ENCODE measurements at places on chromosomes 1 and 21. TPM values are rescaled to one million over a fixed set of nuclear protein-coding genes. Genes with fewer than 3 reads are reported as not detected.

- H3K4me3 ChIP-seq: no peak overlapping the region
- no peaks in the 10 kb centered on the region for H3K36me3 ChIP-seq
- H3K27me3 ChIP-seq: no peaks in the 10 kb centered on the region
- peaks cover 22% of the 10 kb centered on the region for H3K4me1 ChIP-seq
- H3K27ac ChIP-seq: no peak overlapping the region
Measured at GRCh38 chr1:150534002-150534401, 15.2 kb upstream of the ADAMTSL4 start.

GRCh38 chr1:205350691-205351141 is 6.0 kb downstream of the KLHDC8A start:
- DNase-seq: no peak
- peaks cover 7% of the 10 kb centered on the region for H3K4me1 ChIP-seq
- no peak overlapping the region for H3K4me3 ChIP-seq
- peaks cover 14% of the 10 kb centered on the region for H3K27me3 ChIP-seq
- H3K27ac ChIP-seq: peak overlapping the region; percentile 36
- H3K36me3 ChIP-seq: no peaks in the 10 kb centered on the region

- DNase-seq: peak; percentile 68
- peaks cover 57% of the 10 kb centered on the region for H3K36me3 ChIP-seq
- peaks cover 13% of the 10 kb centered on the region for H3K4me1 ChIP-seq
- no peak overlapping the region for H3K27ac ChIP-seq
- peak overlapping the region; percentile 94 for H3K4me3 ChIP-seq
- H3K27me3 ChIP-seq: no peaks in the 10 kb centered on the region
Measured at GRCh38 chr1:228101994-228102790, 933 bp downstream of the C1orf35 start.

GRCh38 chr1:55286856-55287602 is 71.9 kb upstream of the USP24 start:
- H3K4me1 ChIP-seq: no peaks in the 10 kb centered on the region
- H3K27me3 ChIP-seq: no peaks in the 10 kb centered on the region
- DNase-seq: no peak
- H3K27ac ChIP-seq: no peak overlapping the region
- no peak overlapping the region for H3K4me3 ChIP-seq
- no peaks in the 10 kb centered on the region for H3K36me3 ChIP-seq

DNA sequence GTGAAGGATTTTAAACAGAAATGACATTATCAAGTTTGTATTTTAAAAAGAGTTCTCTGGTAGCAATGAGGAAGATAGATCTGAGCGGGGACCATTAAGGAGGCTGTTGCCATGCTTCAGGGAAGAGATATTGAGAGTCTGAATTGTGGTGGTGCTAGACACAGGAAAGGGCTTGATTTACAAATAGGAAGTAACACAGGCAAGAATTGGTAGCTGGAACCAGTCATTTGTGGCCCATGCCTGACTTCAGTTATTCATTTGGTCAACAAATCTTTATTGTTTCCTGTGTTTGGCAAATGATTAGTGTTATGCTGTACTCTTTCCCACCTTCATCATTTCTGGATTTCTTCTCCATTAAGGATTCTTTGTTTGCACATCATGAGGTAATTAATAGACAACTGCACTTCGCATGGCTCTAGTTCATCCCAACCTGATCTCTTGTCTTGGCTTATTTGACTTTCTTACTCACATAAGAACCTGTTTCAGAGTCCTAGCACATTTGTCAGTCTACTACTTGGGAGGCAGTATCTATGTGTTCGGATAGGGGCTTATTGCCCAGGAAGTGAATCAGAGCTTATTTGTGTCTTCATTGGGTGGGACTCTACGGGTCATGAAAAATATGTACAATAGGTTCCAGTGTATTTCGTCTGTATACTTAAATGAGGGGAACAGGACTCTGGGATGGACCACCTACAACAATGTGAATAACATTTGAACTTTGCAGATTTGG is 32.3 kb downstream of the EEIG2 start:
- H3K36me3 ChIP-seq: peaks cover 4% of the 10 kb centered on the region
- DNase-seq: peak; percentile 11
- peaks cover 16% of the 10 kb centered on the region for H3K4me1 ChIP-seq

LENEP gene
- 0.33 TPM for polyA plus RNA-seq

- H3K4me3 ChIP-seq: no peak overlapping the region
- H3K27me3 ChIP-seq: no peaks in the 10 kb centered on the region
- no peaks in the 10 kb centered on the region for H3K36me3 ChIP-seq
- no peak for DNase-seq
Measured at GRCh38 chr1:78855258-78855657, 151.3 kb downstream of the ADGRL4 start.
